ENCODE measurements at places on chromosomes 12 and 14. TPM values are rescaled to one million over a fixed set of nuclear protein-coding genes. Genes with fewer than 3 reads are reported as not detected.

DNA sequence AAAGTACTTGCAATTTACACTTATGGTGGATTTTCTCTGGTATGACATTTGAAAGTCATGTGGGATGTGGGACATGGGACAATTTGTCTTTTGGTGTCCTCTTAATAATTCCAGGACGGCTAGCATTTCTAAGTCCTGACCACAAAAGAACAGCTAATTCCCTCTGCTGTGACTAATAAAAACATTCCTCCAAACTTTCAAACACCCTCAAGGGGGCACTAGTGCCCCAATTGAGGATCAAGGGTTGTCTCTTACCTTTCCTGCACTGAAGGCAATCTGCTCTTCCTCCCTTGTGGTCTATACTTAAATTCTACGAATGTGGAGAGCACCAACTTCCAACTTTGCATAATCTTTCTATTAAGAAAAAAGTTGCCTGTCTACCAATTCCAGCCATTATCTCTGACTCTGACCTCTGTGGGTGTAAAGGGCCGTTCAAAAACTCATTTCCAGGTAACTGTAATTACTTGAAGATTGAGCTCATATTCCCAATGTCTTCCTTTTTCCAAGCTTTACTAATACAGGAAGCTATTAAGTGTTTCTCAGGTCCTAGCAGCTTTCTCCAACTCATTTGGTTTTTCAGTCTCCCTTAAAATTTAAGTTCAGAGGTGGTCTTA lies 210.2 kb downstream of the PTPRO start:
- DNase-seq: peak; percentile 56

GRCh38 chr12:101127521-101128219 lies 82.4 kb downstream of the SLC5A8 start:
- no peak for DNase-seq

- no peak for DNase-seq
Observed at GRCh38 chr12:15323480-15323879, 1.2 kb downstream of the PTPRO start.

The PTCSC3 gene
- total RNA-seq: not detected

The SDSL gene
- total RNA-seq: not detected

The PLEKHH1 gene
- total RNA-seq: 33.3 TPM

DNA sequence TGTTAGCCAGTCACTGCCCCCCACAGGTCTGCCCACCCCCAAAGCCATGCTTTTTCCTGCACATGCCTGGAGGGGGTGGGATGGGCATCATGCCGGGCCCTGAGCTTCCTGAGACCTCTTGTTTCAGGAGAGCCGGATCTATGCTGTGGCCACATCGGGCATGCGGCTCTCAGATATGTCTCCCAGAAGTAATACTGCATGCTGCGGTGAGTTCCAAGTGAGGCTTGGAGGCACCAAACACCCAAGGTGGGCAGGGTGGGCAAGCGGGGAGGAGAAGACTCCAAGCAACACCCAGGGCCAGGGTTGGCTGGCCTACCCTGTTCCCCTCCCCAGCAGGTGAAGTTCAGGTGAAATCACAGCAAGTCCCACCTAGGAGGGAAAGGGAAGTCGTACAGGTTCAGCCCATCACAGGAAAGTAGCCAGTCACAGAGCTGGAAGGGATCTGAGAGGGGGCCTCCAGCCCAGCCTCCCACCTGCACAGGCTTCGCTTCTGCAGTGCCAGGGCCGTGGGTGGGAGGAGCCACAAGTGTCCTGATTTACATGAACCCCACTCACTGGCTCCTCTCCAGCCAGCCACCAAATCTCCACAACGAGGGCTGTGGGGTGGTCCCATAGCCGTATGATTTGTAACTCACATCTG lies 30.9 kb downstream of the PIGH start:
- no peak for DNase-seq

The FOXA1 gene
- 0.20 TPM for total RNA-seq

The NUAK1 gene
- 18.9 TPM for total RNA-seq

DNA sequence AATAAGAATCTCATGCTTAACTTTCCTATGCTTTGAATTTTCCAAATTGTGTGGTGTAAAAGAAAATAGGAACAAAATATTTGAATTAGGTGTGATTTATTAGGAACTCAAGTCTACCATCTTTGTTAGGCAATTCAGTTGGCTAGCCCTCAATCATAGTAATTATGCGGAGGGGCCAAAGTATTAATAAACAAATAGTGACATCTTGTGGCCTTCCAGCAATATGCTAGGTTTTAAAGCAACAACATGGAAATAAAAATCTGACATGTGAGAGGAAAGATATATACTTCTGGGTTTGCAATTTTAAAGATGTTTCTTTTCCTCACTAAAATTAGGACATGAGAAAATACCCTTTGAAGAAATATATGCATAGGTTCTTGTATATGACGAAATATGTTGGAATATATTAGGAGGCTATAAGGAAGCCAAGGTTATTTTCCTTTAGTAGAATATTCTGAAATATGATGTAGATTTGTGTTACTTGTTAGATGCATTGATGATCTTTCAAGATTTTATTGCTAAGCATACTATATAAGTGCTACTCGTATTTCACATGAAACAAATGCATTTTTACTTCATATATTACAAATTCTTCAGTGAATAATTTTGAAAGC lies 200.4 kb downstream of the PTPRO start:
- no peak for DNase-seq

The RNFT2 gene
- total RNA-seq: 33.1 TPM

GRCh38 chr12:110616471-110617115 lies 2.7 kb downstream of the TCTN1 start:
- no peak for DNase-seq

GRCh38 chr14:94360945-94361565 lies 27.3 kb downstream of the SERPINA1 start:
- no peak for DNase-seq

- DNase-seq: no peak
Observed at GRCh38 chr12:113332688-113333417, 2.1 kb downstream of the SLC8B1 start.

- DNase-seq: no peak
Observed at GRCh38 chr12:76786986-76787385, 23.1 kb downstream of the ZDHHC17 start.

DNA sequence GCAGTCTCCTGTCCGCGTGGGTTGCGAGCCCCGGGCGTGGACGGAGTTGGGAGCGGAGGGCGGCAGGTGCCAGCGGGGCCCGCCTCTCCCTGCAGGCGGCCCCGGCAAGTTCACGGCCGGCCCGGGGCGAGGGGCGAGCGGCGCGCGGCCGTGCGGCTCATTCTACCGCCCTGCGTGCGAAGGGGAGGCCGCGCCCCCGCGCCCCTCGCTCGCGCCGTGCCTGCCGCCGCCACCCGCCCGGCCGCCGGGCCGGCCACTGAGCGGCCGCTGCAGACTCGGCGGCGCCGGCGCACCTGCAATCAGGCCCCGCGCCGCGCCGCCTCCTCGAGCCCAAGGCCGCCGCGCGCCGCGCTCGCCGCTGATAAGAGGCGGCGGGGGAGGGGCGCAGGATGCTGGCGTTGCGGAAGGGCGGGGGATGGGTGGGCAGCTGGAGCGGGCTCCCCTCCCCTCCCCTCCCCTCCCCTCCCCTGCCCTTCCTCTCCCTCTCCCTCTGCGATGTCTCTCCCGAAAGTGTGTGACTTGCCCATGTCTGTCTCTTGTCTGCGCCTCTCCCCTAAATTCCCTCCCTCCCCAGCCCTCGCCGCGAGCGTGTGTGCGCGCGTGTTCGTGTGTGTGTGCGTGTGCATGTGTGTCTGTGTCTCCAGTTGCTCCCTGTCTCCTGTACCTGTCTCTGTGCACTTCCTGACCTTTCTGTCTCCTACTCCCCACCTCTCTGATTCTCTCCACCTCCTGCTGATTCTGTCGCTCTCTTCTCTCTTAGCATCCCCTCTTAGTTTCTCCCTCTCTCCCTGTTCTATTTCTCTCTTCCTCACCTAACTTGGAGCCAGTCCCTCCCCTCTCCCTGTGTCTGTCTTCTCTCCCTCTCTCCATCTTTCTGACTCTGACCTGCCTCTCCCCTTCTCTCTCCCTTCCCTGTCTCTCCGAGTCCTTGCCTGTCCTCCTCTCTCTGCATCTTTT lies 768.1 kb upstream of the TBX3 start:
- DNase-seq: peak; percentile 66

The ABCB9 gene
- 6.3 TPM for total RNA-seq

The GCH1 gene
- 8.1 TPM for total RNA-seq

The NEUROD4 gene
- not detected for total RNA-seq

DNA sequence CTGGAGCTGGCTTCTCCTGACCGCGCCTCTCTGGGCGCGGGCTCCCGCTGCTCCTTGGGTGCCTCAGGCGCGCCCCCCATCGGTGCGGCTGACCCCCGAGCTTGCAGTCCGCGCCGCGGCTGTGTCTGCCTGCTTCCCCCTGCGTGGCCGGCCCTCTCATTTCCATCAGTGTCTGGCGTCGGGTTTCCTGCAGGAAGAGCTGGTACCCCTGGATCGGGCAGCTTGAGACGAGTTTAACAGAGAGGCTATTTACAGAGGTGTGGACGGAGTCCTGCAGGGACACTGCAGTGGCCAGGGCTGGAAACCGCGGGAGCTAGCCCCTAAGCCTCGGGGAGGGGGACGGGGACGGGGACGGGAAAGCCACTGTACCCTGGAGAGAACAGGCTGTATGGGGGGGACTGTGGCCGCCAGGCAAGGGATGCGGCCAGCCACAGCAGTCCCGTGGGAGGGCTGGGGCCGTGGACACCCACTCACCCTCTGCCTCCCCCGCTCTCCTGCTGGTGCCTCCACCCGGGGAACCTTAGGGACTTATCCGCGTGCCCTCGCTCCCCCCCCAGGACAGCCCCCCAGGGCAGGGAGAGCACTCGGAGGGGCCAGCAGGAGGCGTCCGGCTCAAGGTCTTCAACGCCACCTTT lies 3.7 kb upstream of the CACNA2D4 start:
- no peak for DNase-seq

The ZNF891 gene
- 3.1 TPM for total RNA-seq

GRCh38 chr12:107035733-107036132 lies 48.8 kb upstream of the MTERF2 start:
- DNase-seq: no peak

DNA sequence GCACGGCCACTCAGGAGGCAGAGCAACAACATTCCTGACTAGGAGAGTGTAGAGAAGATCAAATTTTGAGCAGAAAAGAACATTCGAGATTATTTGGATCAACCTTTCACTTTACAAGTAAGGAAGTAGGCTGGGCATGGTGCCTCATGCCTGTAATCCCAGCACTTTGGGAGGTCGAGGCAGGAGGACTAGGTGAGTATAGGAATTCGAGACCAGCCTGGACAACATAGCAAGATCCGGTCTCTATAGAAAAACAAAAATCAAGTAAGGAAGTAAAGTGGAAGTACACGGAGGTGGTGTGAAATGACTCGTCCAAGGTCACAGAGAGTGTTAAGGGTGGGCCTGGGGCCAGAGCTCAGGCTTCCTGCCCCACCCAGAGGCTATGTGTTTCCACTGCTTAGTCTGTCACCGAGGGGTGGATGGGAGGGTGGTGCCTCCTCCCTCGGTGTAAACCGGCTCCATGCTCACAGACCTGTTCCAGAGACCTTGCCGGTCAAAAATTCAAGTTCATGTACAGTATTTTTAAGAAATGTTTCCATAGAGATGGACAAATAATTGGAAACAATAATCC lies 51.9 kb downstream of the MAP1LC3B2 start:
- DNase-seq: no peak

DNA sequence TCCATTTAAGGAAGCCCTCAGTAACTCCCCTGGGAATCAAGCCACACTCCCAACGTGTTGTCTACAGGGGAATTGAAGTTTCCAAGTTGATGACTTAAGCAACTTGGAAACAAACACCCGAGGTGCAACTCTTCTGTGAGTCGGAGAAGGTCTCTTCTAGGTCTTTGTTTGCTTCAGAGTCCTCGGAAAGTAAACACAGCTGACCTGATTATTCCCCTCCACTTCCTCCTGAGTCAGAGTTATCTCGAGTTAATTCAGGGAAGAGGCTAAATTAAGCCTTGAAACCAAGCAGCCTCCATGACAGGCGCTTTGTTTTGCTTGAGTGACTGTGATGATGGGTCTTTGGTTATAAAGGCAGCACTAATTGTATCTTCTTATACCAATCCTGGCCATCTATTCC lies 41.8 kb downstream of the TUNAR start:
- no peak for DNase-seq

The EPS8 gene
- total RNA-seq: 4.6 TPM

The MYL2 gene
- not detected for total RNA-seq

- DNase-seq: no peak
Observed at GRCh38 chr14:91375720-91376452, 41.7 kb downstream of the CCDC88C start.

DNA sequence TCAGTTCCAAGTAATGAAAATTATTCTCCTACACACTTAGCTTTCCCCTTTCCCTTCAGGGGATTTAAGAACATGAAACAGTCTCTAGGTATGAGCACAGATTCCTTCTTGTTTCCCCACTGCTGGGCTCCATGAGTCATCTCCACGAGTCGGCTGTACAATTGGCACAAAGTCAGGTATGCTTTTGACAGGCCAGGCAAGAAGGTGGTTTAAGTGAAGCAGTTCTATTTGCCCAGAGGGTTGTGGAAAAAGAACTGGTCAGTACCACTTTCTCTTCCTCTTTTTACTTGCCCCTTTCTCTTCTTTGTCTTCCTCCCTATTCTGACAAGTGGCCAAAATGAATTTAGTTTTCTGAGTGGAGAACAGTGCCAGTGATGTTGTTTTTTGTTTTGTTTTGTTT lies 16.3 kb downstream of the DYNC1H1 start:
- DNase-seq: no peak

The RAP1B gene
- total RNA-seq: 112 TPM

DNA sequence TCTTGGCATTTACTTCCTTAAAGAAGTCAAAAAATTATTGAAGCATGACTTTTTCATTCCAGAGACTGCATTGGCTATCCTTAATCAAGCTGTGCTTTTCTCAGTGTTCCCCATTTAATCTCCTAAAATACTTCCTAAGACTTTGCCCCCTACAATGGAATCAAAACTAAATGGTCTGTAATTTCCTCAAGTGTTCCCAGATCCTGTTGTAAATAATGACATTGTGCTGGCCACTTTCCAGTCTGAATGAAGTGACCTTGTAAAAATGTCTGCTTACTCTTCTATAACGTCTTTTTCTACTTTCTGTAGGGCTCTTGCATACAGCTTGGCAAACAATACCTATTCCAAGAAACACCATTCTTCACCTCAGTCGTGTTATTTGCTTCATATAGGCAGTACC lies 45.3 kb upstream of the MBIP start:
- DNase-seq: no peak

GRCh38 chr14:31766315-31766892 lies 205.2 kb downstream of the NUBPL start:
- DNase-seq: no peak

DNA sequence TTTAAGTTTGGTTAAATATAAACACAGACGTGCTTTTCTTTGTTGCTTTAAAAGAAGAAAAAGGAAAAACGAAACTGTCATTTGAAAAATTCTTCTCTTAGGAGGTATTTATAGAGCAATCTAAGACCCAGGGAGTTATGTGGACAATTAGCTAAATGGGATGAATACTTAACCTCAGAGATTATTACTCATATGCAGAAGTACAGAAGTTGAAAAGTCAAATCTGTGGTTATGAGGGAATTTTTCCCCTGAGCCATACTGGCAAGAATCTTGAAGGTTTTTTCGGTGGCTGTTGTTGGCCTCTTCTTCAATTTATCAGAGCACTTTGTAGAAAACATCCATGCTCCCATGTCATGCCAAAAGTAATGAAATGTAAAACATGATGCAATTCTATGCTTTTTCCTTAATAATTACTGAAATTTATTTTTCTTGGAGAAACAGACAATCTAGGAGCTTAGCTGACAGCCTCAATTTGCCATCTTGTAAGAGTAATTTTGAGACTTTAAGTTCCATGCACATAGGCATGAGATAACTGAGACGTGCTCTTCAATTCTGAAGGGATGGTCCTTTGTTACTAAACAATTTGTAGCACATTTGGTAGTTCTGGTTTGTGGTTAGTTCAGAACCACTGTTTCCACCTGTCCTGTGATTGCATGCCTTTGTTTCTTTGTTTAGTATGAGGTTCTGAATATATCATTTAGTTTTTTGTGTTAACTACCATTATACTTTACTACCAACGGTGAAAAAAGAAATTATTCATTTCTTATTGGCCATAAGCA lies 126.6 kb downstream of the BCAT1 start:
- DNase-seq: no peak

All from H1 (cell line).